Aortic smooth muscle cell (primary cell): ENCODE measurements at places on chromosomes 5 and 9. TPM values are rescaled to one million over a fixed set of nuclear protein-coding genes. Genes with fewer than 3 reads are reported as not detected.

The ADGRD2 gene
- not detected in 2 replicates for total RNA-seq

The PRRX2 gene
- 29.0 and 32.8 TPM in 2 replicates for total RNA-seq

The MCIDAS gene
- not detected in 2 replicates for total RNA-seq

The OBP2B gene
- not detected in 2 replicates for total RNA-seq

The ADAMTS19 gene
- total RNA-seq, result 0.26 and 0.56 TPM in 2 replicates

The ADAMTS12 gene
- total RNA-seq, result 3.7 and 5.3 TPM in 2 replicates

The PCDHAC1 gene
- 0.06 and 0.13 TPM in 2 replicates for total RNA-seq

The ZNF300 gene
- total RNA-seq, result 4.4 and 4.9 TPM in 2 replicates

The SLC46A2 gene
- total RNA-seq, result not detected in 2 replicates
